ENCODE measurements at places on chromosomes 2 and 18.

DNA sequence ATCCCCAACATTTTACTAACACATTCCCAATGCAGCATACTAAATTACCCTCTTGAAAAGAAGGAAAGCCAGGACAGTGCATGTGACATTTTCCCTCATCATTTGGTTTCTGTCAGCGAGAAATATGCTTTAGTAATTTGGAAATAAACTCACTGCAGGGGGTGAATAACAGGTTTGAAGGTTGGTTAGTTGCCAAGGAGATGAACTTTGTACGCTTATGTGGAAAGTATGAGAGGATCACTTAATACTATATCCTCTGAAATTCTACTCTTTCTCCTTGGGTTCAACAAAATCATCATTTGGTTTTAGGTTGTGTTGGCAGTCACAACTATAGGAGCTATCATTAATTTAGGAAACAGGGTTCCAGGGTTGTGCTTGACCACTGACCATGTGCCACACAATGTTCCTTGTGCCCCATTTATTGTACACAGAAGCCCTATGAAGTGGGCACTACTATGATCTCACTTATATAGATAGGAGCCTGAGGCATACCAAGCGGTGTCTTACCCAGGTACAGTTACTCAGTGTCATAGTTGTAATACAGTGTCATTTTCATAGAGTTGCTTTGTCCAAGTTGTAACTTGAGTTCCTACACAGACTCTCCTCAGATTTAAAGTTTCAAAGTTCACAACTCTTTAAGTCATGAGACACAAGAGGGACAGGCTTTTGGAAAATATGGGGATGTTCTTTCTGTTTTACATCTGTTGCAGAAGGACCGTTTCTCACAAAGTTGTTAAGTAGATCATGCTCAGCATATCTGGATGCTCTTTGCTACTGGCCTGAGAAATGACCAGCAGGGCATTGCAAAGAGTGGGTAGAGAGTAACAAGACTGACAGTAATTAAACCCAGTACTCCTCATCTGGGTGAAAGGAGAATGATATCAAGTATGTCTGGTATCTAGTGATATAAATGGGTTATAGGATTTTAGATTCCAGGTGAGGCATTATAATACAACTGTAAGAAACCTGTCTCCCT, 91.8 kb downstream of the MAP4K4 start:
- no peak for DNase-seq

- DNase-seq: no peak
These were observed 17.7 kb downstream of the ITGB1BP1 start for GRCh38 chr2:9405636-9406035.

- no peak for DNase-seq
These were observed 177.3 kb upstream of the ARL4C start for GRCh38 chr2:234673961-234674759.

DNA sequence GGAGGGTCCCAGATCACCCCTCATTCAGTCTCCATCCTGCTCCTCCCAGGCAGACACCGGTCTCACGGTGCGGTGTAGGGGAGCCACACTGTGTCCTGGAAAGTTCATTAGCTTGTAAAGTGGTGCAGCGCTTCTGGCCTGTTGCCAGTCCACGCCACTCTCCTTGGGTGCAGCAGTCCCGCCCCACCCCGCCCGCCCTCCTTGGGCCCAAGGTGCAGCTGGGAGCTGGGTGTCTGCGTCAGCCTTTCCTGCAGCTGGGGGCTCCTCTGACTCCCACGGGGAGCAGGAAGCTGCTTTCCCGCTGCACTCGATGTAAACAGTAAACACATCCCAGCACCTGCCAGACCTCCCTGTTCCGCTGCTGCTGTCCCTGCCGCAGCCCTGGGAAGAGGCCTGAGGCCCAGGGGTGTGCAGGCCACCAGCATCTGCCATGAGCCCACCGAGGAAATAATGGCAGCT, 53.8 kb upstream of the ASB18 start:
- no peak for DNase-seq

DNA sequence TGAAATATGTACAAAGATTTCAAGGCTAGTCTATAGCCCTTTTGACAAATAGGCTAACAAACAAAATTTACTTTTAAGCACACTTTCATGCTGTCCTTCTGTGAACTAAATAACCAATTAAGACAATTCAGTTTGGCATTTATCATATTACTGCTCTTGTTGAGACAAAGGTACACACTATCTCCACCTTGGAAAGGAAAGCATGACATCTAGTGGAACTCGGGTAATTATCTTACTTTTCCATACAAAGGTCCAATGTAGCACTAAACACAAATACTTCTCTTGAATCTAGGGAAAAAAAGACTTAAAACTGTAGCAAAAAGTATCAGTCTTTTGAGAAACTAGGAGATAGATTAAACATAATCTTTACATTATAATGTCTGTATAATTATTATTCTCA, 125.0 kb upstream of the CD226 start:
- DNase-seq: no peak

- no peak for DNase-seq
These were observed 222.9 kb downstream of the KLHL29 start for GRCh38 chr2:23607925-23608324.

- DNase-seq: no peak
These were observed 235.6 kb upstream of the ZNF521 start for GRCh38 chr18:25587545-25587944.

- no peak for DNase-seq
These were observed 45.0 kb upstream of the RMND5A start for GRCh38 chr2:86675104-86675503.

GRCh38 chr2:39735648-39736047, 43.4 kb downstream of the THUMPD2 start:
- DNase-seq: no peak

DNA sequence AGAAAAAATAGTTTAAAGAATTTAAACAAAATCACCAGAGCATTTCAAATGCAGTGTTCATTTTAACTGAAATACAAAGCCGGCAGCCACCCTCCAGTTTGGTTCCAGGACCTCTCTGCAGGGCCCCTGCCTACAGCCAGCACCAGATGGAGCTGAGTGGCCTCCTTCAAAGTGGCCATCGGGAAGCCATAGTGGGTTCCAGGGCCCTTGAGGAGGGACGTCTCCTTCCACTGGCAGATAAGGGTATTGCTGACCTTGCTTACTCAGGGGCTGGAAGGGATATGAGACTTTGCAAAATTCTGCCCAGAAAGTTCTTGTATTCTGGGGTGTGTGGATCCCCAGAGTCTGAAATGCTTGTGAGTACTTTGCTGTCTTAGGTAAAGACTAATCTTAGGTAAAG, 205.2 kb upstream of the APCDD1 start:
- DNase-seq: no peak

DNA sequence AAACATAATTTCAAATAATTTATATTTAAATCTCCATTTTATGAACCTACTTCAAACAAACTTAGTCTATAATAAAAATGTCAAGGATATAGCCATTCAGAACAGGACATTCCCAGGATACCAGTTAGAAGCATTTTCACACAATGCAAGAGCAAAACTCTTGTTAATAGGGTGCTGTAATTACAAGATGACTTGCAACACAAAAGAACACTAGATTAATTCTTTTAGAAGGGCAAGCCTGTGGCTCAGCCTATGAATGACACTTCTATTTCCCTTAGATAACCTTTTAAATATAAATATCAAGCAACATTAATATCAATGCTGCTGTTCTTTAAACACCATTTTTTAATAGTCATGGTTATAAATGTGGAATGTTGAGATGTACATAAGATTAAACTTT, 157.9 kb upstream of the SCN7A start:
- no peak for DNase-seq

DNA sequence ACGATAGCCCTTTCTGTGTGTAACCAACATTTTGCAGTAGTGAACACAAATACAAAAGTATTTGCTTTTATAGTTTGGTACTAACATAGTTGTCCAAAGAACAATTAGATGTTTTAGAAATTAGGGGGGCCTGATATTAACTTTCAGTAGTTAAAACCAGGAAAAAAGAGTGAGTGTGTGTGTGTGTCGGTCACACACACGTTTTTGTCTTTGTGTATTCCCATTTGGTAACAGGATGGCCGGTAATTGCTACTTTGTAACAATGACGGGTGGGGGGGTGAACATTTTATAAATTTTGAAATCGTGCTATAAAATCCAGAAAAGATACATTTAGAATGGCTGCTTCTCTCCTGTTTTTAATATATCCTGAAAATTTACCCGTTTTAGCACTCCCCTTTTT, 1.5 kb downstream of the PPIG start:
- no peak for DNase-seq

DNA sequence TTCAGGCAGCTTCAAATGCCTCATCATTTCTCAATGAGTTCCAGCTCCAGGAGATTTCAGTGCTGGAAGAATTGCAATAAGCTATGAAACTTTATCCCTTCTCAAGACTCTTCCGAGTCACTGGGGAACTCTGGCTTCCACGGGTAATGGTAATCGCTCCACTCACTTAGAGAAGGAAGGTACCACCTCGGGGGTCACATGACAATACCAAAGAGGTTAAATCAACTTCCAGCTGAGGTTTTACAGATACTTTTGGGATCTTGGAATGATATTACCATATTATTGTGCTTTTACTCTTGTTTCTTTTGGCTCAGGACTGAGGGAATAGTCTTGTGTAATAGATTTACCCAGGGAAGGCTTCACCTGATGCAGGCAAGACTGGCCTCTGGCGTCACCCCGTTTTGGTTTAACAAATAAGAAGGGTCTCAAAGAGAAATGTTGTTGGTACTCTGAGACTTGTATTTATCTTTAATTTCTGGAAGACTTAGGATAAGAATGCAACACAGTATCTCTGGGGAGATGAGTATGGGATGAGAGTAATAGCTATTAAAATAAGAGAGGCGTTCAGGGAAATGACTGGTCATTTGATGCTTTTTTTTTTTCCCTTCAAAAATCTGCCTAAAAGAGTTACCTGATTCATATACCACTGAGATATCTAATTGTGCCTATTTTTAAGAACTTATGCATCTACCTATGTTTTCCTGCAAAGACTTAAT, 316.9 kb upstream of the ZEB2 start:
- DNase-seq: no peak

DNA sequence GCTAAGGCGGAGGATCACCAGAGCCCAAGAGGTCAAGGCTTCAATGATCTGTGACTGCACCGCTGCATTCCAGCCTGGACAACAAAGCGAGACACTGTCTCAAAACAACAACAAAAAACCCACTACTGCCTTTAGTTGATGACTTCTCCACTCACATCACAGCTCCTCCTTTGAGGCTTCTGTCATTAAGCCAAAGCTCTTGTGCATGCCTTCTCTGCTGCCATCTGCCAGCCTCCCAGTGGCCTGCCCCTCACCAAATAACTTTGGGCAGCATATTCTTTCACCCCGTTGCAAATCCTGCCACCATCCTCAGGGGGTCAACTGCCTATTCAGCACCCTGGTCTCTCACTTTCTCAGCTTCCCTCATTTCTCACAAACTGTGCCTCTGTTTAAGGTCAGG, 27.5 kb downstream of the OSBPL1A start:
- no peak for DNase-seq

DNA sequence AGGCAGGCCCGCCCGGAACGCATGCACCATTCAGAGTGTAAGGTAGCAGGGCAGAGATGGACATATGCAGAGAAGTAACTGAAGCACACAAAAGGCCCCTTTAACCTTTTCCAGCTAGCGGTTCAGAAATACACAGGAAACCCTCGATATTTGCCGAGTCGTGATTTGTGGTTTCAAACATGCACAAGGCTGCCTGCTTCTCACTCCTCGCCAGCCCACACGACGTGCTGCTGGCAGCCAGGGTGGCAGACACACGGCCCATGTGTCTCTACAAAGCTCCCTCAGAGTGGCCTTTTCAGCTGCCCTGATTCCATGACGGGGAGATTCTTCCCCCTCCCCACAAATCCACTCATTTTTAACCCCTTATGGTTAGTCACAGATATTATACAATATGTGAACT, 23.6 kb downstream of the ZBTB7C start:
- DNase-seq: no peak

GRCh38 chr2:48438266-48438665, 91.7 kb upstream of the STON1 start:
- no peak for DNase-seq

GRCh38 chr2:222281506-222281905, 17.3 kb downstream of the PAX3 start:
- DNase-seq: no peak

GRCh38 chr2:180677200-180677599, 303.2 kb upstream of the UBE2E3 start:
- no peak for DNase-seq

- DNase-seq: no peak
These were observed 155.2 kb downstream of the ALK start for GRCh38 chr2:29766191-29766590.

- no peak for DNase-seq
These were observed 163.3 kb upstream of the SERPINE2 start for GRCh38 chr2:224202281-224202865.

- no peak for DNase-seq
These were observed 117.4 kb downstream of the FAM210A start for GRCh38 chr18:13608791-13609532.

DNA sequence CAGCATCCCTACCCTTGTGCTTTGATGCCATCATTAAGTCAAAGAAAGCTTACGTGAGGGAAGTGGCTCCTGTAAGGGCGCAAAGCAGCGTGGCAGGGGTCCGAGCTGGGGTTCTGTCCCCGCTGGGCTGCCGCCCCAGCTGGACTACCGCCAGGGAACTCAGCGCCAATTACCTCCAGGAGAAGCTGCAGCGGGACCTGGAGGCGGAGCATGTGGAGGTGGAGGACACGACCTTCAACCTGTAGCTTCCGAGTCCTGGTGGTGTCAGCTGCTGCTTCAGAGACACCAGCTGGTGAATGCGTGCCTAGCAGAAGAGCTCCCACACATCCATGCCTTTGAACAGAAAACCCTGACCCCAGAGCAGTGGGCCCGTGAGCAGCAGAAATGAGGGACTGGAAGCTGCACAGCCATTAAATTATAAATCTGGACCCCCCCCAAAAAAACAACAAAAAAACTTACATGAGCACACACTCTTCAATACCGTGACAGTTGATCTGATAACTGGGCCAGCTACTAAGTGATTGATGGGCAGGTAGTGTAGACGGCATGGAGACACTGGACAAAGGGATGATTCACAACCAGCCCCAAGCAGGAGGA, 20.1 kb upstream of the YES1 start:
- DNase-seq: no peak

- DNase-seq: no peak
These were observed 27.2 kb upstream of the MFSD6 start for GRCh38 chr2:190380962-190381412.

DNA sequence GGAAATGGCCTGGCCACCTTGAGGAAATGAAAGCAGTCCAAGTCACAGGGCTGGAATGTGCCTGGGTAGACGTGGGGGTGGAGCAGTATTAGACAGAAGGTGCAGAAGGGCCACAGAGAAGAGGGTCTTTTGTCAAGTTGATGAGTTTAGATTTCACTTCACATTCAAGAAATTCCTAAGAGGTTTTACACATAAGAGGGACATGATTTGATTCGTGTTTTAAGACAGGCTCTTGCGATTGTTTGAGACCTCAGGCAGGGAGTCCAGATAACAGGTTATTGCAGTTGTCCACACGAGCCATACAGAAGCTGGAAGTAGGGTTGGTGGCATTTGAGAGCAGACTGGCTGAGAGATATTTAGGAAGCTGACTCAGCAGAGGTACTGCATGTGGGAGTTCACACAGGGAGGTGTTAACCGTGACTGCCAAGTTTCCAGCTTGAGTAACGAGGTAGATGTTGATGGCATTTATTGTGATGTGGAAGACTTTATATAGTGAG, 64.6 kb downstream of the NEB start:
- DNase-seq: no peak
